Type B pancreatic cell (in vitro differentiated cells): ENCODE measurements at places on chromosomes 5 and 9. TPM values are rescaled to one million over a fixed set of nuclear protein-coding genes. Genes with fewer than 3 reads are reported as not detected.

GRCh38 chr9:85020791-85021190 lies 351.3 kb downstream of the NTRK2 start:
- peaks cover 30% of the 10 kb centered on the region for H3K4me1 ChIP-seq
- H3K27ac ChIP-seq, result no peak overlapping the region
- peaks cover 3% of the 10 kb centered on the region for H3K36me3 ChIP-seq
- H3K4me3 ChIP-seq, result no peak overlapping the region
- no peak for DNase-seq
- H3K27me3 ChIP-seq, result no peaks in the 10 kb centered on the region

The ESM1 gene
- total RNA-seq, result 0.17 and 0.29 TPM in 2 replicates

The FGD3 gene
- total RNA-seq, result 5.5 and 8.4 TPM in 2 replicates

The C9orf153 gene
- total RNA-seq, result 1.1 TPM in 1 of 2 replicates, not detected in the other
